Neural crest cell (in vitro differentiated cells): ENCODE measurements at places on chromosomes 16 and 17. TPM values are rescaled to one million over a fixed set of nuclear protein-coding genes. Genes with fewer than 3 reads are reported as not detected.

DNA sequence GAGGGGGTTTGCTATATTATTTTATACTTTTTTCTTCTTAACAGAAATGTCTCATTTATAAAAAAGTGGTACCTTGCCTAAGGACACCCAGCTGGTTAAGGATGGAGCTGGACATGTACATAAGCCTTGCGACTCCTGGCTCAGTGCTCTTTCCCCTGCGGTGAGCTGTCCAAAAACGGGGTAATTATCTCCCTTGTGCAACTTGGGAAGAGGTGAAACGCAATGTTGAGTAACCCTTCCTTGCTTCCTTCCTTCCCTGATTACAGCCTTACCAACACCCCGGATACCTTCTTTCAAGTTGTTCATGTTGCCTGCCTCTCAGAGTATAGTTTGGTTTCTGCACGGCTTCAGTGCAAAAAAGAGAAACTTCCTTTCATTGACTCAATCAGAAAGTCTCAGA, 94.1 kb upstream of the XYLT1 start:
- no peak for DNase-seq

GRCh38 chr17:10112962-10113361, 85.4 kb downstream of the GAS7 start:
- no peak for DNase-seq

DNA sequence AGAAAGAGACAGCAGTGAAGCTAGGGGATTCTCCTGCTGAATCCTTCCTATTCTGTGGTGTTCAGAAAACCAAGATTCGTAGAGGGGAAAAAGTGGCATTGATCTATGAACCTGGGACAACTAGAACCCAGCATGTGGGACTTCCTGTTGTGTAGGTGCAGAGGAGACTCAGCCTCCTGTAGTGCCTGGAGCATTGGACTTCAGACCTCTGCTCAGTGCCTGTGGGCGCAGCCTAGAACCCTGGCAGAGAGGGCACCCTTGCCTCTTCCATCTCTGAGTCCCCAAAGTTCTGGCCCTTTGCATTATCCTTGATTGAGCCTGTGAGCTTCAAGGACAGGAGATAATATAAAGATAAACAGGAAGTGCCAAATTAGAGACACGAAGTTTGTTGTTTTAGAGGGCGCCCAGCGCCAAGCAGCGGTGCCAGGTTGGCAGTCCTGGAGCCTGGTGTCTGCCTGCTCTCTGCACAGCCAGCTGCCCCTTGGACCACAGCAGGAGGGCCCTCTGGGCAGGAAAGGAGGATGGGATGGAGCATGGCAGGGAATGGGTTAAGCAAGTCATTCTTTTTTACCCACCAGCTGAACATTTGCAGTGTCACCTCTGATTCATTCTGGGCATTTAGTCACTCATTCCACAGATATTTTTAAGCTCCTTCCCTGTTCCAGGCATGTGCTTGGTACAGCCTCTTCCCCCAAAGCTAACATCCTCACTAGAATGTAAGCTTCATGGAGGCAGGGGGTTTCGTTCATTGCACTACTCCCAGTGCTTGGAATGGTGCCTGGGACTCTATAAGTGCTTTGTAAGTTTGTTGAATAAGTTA, 11.9 kb upstream of the SP6 start:
- DNase-seq: no peak

DNA sequence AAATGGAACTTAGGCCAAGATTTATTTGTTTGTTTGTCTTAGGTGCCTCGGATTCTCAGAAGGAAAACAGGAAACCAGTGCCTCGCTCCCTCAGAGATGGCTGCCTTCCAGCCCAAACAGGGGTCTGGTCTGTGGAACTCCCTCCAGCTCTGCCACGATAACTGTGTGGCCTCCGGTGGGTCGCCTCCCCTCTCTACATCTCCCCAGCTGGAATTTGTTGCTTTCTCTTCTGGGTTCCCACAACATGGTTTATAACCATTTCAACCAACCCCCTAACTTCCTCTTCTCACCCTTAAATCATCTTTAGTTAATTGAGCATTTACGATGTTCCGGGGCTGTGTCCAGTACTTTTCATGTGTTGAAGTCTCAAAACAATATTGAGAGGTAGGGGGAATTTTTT, 30.9 kb upstream of the PLLP start:
- no peak for DNase-seq

DNA sequence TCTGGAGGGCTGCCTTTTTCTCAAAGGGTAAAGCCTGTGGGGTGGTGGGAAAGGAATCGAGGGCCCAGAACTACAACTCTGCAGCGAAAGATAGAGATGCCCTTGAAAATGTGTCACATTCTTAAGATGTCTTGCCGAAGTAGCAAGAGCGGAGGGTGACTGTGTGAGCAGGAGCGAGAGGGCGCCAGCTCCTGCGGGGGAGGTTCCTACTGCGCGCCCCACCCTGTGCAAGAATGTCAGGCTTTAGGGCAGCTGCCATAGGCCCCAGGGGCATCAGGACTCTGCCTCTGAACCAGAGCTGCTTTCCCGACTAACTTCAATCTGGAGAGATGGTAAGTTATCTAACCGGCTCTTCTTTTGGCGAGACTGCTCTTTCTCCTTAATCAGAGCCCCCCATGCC, 11.8 kb upstream of the ITGAE start:
- no peak for DNase-seq

DNA sequence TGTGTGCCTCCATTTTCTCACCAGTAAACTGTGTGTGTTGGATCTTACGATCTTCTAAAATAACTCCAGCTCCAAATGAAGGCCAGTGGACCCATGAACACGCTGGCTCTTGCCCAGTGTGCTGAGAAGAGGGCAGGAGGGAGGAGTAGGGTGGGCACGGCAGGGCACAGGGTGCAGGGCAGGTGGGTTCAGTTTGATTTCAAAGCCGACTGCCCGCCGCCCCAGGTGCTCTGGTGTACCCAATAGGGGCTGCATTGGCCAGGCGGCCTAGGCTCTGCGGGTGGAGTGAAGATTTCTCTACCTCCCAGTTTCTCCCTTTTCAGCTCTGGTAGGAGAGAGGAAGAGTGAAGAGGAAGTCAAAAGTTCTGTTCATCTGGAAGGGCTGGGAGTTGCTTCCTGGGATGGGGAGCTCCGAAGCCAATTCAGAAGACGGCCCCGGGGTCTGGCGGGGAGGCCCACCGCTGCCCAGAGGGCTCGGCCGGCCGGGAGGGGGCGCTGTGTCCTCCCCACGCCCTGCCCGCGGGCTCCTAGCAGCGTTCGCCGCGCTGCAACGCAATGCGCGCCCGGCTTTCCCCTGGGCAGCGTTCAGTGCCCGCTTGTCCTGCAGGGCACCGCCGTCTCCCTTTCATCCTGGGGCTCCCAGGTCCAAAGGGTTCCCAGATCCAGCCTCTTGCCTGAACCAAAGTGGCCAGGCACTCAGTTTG, 1.1 kb upstream of the CRHR1 start:
- DNase-seq: peak; percentile 73

DNA sequence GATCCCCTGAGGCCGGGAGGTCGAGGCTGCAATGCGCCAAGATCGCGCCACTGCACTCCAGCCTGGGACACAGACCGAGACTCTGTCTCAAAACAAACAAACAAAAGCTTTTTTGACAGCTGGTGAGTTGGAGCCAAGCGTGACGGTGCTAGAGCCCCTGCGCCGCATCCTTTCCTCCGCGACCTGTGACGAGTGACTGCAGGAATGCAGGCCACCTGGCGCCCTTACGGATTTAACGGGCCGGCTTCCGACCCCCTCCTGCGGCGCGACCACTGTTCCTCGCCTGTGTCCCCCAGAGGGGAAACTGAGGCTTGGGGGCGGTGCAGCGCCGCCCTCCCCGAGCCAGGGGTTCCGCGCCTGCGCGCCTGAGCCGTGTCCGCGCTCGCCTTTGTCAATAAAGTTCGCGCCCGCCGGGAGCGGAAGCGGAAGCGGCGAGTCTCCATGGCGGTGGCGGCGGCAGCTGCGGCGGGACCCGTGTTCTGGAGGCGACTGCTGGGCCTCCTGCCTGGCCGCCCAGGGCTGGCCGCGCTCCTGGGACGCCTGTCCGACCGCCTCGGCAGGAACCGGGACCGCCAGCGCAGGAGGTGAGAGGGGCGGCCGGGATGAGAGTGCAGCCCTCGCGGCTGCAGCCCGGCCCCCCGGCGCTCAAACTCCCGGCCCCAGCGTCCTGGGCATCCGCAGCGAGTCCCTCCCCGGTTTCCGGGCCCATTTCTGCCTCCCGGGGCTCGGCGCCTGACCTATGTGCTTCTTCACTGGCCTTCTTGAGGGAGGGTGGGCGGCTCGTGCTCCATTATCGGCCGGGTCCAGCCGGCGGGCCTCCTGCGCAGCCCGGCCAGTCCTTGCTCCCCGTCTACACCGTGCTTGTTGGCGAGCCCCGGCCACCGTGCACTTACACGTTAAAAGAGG, at the start of gene PGS1:
TSS of gene PGS1 (plus strand) at position 425 of the 906 bp plus-strand sequence. CDS start at position 442, 17 bp downstream.
- DNase-seq: peak; percentile 71

DNA sequence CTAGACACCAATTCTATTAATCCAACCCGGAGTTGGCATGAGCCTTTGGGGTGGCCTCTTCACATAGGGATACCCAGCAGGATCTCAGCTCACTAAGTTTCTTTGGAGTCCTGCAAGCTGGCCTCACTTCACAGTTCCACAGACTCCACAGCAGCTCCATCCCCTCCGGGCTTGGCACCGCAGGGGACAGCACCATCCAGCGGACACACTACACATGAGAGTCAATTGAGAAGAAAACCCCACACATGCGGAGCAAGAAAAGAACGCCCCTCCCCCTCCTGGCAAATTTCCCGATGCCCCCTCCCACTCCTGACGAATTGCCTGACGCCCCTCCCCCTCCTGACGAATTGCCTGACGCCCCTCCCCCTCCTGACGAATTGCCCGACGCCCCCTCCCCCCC, 31.1 kb downstream of the KLHDC4 start:
- DNase-seq: no peak

- no peak for DNase-seq
Observed at GRCh38 chr16:85418978-85419491, 194.1 kb upstream of the GSE1 start.

GRCh38 chr16:9090101-9090959, 1.1 kb upstream of the HAPSTR1 start:
- DNase-seq: peak; percentile 25

DNA sequence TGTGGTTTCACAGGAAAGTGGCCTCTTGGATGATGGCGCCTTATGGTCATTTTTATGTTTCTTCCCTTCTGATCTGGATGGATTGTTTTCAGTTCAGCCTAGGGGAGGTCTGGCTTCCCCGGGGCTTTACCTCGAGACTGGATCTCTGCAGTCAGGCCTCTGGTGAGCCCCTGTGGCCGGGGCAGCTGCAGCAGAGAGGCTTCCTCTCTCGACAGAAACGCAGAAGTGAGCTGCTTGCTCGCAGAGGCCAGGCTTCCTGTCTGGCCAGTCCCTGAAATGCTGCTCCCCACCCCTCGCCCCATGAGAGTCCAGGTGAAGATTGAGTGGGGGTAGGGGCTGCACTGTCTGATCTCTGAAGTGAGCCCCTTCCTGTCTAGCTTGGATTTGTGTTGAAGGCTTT, 44.0 kb downstream of the PLCG2 start:
- DNase-seq: no peak

DNA sequence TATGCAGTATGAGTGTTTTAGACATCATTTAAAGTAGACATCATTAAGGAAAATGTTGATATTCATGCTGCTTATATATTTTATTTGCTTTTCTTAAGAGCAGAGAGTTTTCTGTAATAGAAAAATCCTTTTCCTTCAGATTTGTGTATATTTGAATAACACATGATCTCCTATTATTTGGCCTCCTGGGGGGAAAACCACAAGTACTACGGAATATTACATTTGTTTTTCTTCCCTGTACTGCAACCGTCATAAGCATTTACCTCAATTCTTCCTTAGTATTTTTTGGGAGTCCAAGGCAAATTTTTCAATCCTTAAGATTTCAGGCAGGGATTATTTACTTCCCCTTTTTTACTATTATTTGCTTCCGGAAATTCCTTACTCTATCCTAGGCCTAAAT, 6.0 kb downstream of the RSPRY1 start:
- DNase-seq: no peak

- no peak for DNase-seq
Observed at GRCh38 chr17:1201132-1201702, 21.4 kb upstream of the ABR start.

- DNase-seq: no peak
Observed at GRCh38 chr16:15751940-15752339, 101.9 kb downstream of the NDE1 start.

- no peak for DNase-seq
Observed at GRCh38 chr17:75878174-75878998, at the start of gene TRIM47. TSS of gene TRIM47 (minus strand) at chr17:75878581. CDS start at chr17:75878548, 33 bp downstream.

DNA sequence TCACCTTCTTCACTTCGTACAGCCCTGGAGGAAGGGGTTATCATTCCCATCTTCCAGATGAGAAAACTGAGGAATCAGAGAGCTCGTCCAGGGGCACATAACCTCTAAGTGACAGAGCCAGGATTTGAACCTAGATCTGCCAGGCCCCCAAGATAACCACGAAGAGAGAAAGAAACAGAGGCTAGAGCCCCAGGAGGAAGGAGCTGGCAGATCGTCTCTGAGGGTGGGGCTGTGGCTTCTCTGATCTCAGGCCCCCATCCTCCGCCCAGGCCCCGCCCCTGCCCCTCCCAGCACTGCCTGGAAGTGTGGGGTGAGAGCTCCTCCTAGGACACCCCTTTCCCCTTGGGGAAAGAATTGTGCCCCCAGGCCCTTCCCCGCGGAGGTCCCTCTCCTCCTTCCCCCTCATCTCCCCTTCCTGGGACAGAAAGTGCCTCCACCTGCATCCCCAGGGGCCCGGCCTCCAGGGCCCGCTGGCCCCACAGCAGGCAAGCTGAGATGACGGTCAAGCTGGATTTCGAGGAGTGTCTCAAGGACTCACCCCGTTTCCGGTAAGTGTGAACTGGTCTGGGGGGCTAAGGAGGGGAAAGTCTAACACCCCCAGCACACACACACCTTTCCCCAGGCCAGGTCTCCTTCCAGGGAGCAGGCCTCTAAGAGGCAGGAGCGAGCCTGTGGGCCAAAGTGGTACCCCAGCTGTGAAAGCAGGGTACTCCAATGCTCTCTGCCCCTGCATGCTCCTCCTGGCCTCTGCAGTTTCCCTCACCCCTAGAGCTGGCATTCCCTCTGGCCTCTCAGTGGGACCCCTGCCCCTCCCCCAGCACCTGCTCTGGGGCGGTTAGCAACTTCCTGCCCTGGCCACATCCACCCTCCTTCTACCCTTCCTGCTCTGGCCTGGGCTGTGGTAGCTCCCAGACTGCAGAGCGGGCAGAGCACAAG, at the start of gene ACAP1:
TSS of gene ACAP1 (plus strand) at position 290 of the 936 bp plus-strand sequence. CDS start at position 496, 206 bp downstream.
- DNase-seq: no peak

DNA sequence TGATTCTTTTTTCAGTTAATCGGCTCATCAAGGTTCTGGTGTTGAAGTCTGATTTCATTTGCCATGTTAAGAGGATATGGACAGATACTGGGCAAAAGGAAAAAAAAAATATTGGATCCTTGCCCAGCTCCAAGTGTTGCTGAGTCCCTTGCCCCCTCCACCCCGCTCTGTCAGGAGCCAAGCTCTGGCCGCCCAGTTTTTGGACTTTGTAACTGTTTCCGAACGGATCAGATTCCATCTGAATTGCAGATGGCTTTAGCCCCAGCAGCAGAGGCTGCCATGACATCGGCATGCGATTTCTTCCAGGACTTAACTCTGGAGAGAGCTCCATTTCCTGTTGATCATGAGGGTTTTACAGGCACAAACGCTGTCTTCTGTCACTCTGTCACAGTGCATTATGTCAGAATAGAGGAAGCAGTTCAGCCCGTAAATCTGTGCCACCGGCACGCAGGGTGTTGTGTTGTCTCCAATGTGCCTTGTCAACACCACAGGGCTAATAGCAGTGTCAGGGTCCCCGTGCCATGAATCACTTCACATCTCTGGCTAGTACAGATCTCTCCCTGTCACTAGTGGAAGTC, 615.6 kb downstream of the MAF start:
- DNase-seq: no peak

GRCh38 chr16:85330694-85331188, 218.5 kb upstream of the CIBAR2 start:
- no peak for DNase-seq

GRCh38 chr17:49518346-49519078, 23.4 kb downstream of the NGFR start:
- no peak for DNase-seq

The RPL27 gene
- total RNA-seq: 1,045 and 1,183 TPM in 2 replicates

The HS3ST3B1 gene
- 57.0 and 58.3 TPM in 2 replicates for total RNA-seq

The SKAP1 gene
- 0.49 TPM in 1 of 2 replicates, not detected in the other for total RNA-seq

The EFCAB5 gene
- total RNA-seq: 0.30 and 0.86 TPM in 2 replicates
